BJ (cell line): ENCODE measurements at places on chromosomes 12 and 14. TPM values are rescaled to one million over a fixed set of nuclear protein-coding genes. Genes with fewer than 3 reads are reported as not detected.

Gene GPD1
- 0.31 and 0.47 TPM in 2 replicates for polyA plus RNA-seq

Gene C12orf75
- polyA plus RNA-seq: 365 and 674 TPM in 2 replicates

GRCh38 chr12:39127401-39127800 lies 222.0 kb upstream of the CPNE8 start:
- no peak for DNase-seq

DNA sequence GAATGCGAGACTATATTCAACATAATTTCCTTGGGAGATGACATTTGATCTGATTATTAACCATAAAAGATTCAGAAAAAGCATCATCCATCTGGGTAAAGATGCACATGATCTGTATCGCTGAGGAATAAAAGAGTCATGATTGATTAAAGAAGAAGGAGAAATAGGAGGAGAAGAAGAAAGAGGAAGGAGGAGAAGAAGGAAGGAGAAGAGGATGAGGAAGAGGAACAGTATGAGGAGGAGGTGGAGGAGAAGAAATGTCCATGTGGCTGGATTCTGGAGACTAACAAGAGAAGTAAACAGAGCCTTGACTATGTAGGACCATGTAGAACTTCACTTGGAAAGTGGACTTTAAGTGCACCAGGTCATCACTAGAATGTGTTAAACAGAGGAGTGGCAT lies 947.4 kb downstream of the LRFN5 start:
- DNase-seq: no peak

- no peak for DNase-seq
These were observed 85.8 kb downstream of the ATP23 start for GRCh38 chr12:58026897-58027891.

GRCh38 chr12:27284751-27285150 lies 40.7 kb downstream of the STK38L start:
- peak; percentile 16 for DNase-seq
